Activated gamma-delta T cell treated with anti-CD3 and anti-CD28 coated beads, Interleukin-2, amount 50 U/mL, for 16 hours (primary cell): ENCODE measurements at places on chromosomes 2 and 18.

DNA sequence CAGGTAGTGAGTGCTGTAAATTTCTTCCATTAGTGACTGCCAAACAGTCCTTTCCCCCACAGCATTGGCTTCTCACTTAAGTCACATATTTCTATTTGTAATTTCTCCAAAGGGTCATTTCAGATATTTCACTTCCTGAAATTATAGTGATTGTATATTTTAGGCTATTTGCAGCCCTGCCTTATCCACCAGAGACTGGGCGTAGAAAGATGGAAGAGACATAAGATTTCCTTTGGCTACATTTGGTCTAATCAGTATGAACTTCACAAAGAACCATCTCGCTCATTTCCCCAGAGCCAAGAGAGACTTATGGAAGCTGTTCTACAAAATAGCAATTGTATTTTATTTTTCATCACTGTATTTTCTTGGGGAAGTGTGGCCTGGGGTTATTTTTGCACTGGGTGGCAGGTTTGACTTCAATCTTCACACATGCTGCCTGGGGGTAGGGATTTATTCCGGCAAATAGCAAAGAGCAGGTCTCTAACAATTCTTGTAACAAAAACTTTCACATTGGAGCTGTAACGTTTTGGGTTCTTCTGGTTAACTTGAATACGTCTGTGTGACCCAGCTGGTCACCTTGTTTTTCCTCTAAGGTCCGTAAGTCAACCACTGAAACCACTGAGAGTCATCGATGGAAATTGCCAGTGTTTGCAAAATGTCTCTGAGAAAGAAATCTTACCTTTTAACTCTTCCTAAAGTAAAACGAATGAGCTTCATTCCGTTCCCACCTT is 170.6 kb upstream of the SERPINE2 start:
- no peak for DNase-seq

DNA sequence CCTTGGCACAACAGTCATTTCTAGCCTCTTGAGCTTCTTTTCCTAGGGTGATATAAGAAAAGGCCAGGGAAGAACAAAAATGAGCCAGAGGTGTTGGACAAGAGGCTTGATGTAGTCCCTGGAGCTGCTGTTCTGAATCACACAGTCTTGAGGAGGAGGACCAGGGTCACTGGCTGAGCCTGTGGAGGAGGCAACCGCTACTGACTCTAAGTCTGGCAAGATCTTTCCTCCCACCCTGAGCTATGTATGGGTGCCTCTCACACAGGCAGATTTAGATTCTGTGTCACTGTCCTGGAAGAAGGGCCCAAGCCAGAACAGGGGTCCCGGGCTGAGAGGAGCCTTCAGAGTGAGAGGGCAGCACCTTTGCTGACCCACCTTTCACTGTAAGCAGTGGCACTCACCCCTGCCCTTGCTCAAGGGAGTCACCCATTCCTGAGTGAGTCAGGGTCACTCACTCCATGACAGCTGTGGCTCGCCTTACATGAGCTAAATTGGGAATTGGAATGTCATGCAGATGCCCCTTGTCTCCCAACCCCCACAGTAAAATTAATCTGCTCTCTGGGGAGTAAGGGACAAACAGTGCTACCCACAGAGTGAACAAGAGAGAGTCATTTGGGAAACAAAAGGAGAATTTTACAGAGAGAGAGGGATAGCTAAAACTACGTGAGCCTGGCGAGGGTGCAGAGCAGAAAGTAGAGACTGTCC is at the start of gene TRIM54:
TRIM54 (plus strand) TSS at position 575 of the 705 bp plus-strand sequence. CDS start 303 bp downstream, outside the sequence.
- DNase-seq: no peak

DNA sequence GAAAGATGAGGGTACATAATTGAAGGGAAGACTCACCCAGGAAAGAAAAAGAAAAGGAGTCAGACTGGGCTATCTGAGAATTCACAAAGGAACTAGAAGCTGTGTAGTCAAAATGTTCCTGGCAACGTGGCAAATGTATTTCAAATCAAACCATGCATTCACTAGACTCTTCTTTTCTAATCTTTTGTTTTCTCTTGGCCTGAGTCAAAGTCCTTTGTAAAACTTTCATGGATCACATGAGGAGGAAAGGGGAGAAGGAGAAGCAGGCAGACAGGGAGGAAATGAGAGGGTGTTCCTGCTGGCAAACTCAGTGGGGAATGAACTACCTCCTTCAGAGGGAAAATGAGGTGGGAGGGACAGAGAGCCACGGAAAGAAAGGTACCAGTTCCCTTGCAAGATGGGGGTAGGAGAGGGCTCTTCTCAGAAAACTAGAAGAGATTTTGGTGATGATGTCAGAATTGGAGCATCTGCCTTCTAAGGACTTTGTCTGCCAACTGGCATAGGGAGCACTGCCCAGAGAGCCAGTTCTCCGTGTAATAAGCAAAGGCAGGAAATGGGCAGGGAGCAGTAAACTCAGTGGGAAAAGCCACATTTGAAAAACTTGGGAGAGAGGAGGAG is 51.4 kb downstream of the SLC8A1 start:
- no peak for DNase-seq

- DNase-seq: no peak
Measured at GRCh38 chr2:101002562-101003277, 631 bp downstream of the RPL31 start.

DNA sequence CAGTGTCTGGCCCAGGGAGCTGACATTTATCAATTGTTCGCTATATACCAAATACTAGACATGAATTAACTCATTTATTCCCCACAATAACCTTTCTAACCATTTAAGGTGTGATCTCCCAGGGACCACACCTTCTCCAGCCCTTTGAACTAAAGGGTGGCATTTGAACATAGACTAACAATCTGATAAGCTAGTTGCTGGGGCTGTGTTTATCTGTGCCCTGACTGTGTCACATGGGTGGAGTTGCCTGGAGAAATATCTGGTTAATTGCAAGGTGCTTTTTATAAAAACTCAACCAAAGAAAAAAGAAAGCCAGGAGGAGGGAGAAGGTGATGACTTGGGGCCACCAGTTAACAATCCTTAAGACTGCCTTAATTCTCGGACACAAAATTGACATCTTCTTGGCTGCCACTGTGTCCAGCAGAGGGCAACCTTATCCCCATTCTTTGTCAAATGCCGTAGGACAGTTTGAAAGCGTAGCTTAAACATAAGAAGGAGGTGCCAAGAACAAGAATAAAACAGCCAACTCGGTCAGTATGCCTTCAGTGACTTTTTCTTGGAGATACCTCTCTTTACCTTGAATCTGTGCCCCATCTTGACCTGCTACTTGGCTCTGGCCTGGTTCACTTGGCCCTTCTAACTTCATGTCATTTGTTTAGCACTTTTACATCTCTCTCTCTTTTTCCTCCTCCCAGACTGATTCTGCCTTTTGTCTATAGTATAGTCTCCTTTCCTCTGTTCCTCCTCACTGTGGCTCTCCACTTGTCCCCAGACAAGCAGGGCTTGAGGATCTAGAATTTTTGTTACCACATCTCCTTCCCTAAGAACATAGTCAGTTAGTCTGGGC is 183.4 kb downstream of the MYO3B start:
- DNase-seq: peak; percentile 24

GRCh38 chr2:30192314-30192713 is 39.0 kb upstream of the LBH start:
- no peak for DNase-seq

- DNase-seq: no peak
Measured at GRCh38 chr2:103789381-103790095, 1027.7 kb downstream of the TMEM182 start.

DNA sequence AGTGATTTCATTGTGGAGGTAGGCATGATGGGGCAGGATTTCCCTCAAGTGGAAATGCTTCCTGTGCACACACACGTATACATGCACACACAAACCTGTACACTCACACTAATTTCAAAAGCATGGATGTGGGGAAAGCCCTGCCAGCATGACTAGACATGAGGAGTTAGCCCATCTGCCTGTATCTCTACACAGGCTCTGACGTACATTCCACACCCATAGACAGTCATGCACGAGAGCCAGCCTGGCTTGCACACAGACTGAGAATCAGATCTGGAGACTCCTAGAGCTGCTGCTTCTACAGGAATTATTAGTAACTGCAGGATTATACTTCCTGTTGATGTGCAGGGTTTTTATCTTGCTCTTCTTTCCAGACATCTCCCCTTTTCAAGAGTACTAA is 27.3 kb upstream of the NFU1 start:
- DNase-seq: no peak

DNA sequence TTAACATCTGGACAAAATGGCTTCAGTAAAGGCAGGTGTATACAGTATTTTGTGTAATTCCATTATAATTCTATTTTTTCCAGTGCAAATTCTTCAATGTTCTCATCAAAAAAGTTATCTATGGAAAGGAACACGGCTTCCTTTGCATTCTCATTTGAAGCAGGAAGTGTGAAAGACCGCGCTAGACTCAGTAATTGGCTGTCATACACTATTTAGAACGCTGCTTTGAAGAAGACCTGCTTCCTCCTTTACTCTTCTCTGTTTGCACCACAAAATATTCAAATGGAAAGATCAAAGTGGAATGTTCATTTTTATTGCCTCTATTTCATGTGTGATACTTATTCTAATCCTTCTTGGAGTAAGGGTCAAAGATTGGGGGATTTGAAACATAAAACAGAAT is 883.7 kb downstream of the TSN start:
- DNase-seq: no peak

DNA sequence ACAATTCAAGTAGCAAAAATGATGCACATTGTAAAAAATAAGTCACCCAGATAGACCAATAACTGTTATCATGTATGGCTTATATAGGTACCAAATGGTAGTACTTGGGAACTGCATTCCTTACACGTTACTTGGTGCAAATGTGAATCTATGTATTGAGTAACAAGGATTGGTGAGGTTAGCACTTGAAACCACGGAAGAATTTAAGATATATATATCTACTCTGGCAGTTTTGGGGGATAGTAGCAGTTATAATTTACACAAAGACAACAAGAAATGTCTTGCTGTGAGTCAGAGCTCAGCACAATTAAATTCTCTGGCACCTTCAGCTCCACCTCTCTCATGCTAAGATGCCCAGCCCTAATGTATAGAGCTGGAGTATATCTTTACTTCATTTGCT is 359.4 kb upstream of the RAB12 start:
- no peak for DNase-seq

GRCh38 chr18:74856928-74857327 is 259.3 kb downstream of the ZNF407 start:
- no peak for DNase-seq

- no peak for DNase-seq
Measured at GRCh38 chr2:3238951-3239841, 138.4 kb downstream of the EIPR1 start.

DNA sequence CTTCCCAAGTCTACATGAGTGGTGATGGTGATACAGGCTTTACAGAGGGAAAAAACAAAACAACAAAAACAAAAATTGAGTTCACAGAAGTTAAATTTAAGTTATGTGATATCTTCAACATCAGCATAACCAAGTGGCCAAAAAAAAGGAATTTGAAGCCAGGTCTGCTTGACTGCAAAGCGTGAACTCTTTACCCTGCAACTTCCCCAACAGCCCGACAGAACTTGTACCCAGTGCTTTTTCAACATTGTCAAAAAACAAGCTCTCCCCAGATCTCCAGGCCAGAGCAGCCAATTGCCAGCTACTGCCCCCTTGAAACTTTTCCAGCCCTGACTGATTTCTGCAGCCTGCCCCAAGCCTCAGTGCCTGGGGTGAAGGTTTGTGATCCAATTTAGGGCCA is 76.7 kb downstream of the RNF144A start:
- DNase-seq: no peak

GRCh38 chr2:213806125-213806726 is 522.0 kb downstream of the SPAG16 start:
- no peak for DNase-seq

DNA sequence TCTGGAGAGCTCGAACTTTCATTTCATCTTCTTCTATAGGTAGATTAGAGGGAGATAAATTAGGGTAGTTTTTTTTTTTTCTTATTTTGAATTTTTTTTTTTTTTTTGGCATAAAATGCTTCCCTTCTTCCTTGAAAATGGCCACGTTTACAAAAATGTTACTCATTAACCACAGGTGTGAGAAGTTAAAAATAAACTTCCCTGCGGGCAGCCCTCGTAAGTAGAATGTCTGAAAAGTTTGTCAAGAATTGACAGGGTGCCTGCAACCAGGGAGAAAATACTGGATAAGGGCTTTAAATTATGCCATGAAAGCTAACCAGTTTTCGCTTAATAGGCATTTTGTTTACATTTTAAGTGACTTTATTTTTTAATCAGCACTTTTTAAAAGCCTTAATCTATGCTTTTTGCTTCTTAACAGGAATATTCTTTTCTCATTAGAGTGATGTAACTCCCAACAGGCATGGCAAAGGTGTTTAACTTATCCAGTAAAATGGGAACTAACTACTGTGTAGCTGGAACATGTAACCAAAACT is 4.2 kb upstream of the FN1 start:
- DNase-seq: no peak

DNA sequence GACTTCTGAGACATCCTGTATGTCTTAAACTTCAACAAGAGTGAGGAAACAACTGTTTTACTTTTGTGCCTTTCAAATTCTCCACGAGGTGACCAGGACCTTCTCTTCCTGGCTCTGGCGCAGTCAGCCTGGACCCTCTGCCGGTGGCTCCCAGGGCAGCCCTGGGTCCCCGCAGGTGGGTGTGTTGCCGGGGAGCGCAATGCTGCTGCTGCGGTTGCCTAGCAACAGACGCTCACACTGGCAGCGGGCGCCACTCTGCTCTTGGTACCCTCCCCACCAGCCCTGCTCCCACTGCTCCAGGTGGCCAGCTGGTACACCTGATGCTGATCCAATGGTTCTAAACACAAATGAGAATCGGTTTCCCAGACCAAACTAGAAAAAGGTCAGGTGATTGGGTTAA is 58.7 kb downstream of the GNAL start:
- DNase-seq: no peak

DNA sequence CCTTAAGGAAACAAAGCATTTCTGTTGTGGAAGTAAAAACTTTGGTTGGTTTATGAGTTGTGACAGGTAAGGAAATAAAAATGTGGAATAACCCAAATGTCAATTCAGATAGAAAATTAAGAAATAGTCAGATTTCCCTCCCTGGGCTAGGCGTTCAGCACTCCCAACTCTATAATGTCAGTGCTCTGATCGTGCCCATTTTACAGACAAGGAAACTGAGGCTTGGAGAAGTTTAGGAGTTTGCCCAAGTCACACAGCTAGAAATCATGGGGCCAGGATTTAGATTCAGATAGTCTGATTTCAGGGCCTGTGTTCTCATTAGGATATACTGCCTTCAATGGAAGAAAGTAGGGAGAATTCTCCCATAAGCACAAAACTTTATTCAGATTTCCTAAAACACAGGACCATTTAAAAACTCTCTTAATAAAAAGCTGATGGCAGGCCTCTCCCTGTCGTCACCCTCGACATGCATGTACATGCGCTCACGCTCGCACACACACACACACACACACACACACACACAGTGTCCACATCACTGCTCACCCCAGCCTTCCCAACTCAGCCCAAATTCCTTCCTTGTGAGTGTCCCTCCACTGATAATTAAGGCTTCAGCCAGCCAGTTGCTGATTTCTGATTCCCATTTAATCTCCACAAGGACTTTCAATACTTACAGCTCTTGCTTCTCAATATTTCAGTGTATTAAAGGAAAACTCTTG is 49.1 kb upstream of the SLC14A2 start:
- no peak for DNase-seq

GRCh38 chr2:98708396-98709186 is 22.3 kb downstream of the MGAT4A start:
- DNase-seq: no peak

GRCh38 chr2:213787869-213788268 is 503.6 kb downstream of the SPAG16 start:
- no peak for DNase-seq

GRCh38 chr2:149094217-149095015 is 55.9 kb downstream of the LYPD6B start:
- no peak for DNase-seq

- DNase-seq: no peak
Measured at GRCh38 chr2:229980431-229981184, 58.3 kb downstream of the FBXO36 start.

- DNase-seq: no peak
Measured at GRCh38 chr18:25279133-25279532, 72.8 kb downstream of the ZNF521 start.
